Right ventricle myocardium superior (tissue), 1 donor: ENCODE measurements at places on chromosomes 5 and 9. TPM values are rescaled to one million over a fixed set of nuclear protein-coding genes. Genes with fewer than 3 reads are reported as not detected.

Gene SLC12A2
- 11.6 TPM for total RNA-seq

Gene ADAMTS19
- total RNA-seq = 0.81 TPM

Gene SOHLH1
- total RNA-seq = not detected

Gene SLC9A3
- total RNA-seq = 0.91 TPM

- DNase-seq = no peak
Measured at GRCh38 chr5:151083081-151083676, 2.3 kb upstream of the TNIP1 start.

- no peak for DNase-seq
Measured at GRCh38 chr9:13361076-13361475, 81.6 kb upstream of the MPDZ start.

DNA sequence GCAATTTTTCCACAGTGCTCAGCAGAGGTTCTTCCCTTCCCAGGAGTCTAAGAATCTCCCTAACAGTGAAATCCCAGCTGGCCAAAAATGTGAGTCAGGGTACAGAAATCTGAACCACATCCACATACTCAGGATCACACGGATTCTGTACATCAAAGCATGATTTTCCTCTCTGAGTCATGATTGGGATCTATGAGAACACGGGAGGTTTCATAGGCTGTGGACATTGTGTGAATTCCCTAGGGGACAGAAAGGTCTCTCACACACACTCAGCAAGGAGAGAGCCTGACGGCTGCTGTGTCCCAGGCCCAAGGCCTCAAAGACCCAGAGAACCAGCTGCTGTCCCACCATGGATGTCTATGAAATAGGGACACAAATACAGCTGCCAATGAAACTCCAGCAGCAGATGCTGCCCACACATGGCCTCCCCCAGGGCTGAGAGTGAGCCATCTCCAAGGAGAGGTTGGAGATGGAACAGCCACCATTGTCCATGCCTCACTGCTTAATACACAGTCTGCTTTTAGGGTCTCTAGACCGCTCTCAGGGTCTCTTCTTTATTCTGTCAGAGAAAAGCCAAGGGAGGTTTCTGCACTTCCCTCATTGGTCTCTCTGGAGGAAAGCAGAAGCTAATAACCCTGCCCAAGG lies 102.7 kb downstream of the ADAMTS12 start:
- DNase-seq = no peak

DNA sequence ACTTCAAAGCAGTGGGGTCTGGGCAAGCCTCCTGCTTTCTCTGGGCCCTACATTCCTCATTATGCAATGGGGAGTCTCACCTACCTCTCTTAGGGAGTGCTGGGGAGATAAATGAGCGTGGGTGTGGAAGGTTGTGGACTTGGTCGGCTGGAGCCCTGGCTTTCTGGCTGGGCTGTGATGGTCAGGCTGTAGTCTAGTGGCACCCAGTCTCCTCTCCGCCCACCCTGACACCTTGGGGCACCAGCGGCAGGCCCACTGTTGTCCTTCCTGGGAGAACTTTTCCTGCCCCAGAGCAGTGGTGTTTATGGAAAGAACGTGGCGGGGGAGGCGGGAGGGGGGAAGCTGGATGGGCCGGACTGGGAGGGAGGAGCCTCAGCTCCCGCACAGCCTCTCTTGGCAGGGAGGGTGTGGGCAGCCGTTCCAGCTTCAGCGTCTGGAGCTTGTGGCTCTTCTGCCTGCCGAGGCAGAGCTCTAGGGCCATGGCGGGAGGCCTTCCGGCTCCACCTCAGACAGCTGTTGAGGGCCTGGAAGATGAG lies 4.1 kb downstream of the PTGS1 start:
- DNase-seq = peak; percentile 87

GRCh38 chr5:36252722-36253365 lies 11.1 kb upstream of the NADK2 start:
- DNase-seq = no peak

- DNase-seq = no peak
Measured at GRCh38 chr5:5523066-5523505, 100.6 kb downstream of the ICE1 start.

DNA sequence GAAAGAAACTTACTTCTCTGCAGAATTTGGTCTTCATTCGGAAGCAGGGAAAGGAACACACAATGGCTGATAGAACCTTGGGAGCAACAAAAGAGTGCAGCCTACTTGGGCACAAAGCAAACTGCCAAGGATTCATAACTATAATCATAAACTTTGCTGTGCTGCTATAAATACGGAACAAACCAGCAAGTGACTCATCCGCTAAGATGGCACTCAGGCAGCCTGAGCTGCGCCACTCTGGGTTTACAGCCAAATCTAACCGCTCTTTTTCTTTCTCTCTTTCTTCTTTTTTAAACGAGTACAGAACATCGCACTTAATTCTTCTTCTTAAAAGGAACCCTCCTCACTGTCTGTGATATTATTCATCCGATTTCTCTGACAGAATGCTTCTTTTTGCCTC lies 81.1 kb downstream of the PTPN3 start:
- no peak for DNase-seq

- no peak for DNase-seq
Measured at GRCh38 chr9:74570879-74571512, 73.9 kb downstream of the RORB start.

DNA sequence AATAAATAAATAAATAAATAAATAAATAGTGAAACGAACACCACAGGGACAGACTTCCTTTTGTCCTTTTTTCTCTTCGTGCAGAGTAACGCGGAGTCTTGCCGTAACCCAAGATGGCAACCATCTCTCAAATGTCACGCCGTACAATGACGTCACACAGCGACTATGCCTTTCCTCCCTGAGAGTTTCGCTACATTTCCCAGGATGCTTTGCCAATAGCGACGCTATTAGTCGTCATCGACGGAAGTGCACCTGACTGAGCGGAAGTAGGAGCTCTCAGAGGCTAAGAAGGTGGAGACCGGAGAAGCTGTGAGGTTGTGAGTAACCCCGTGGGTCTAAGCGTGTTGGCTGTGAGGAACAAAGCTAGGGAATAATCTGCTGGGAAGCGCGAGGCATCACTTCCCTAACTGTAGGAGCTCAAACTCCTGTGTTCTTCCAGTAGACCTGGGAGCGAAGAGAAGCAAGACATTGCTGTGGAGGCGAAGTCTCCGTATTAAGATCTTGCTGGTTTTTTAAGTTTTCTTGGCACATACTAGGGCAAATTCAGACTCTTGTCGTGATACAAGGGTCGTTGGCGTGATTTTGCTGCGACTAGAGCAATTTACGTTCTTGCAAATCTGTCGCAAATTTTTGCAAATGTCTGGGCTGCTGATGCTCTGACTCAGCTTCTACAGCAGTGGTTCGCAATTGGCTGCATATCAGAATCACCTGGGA lies at the start of gene TTC1:
Gene TTC1 (plus strand): TSS at position 263 of the 714 bp plus-strand sequence. CDS start 1,390 bp downstream, outside the sequence.
- peak; percentile 93 for DNase-seq

DNA sequence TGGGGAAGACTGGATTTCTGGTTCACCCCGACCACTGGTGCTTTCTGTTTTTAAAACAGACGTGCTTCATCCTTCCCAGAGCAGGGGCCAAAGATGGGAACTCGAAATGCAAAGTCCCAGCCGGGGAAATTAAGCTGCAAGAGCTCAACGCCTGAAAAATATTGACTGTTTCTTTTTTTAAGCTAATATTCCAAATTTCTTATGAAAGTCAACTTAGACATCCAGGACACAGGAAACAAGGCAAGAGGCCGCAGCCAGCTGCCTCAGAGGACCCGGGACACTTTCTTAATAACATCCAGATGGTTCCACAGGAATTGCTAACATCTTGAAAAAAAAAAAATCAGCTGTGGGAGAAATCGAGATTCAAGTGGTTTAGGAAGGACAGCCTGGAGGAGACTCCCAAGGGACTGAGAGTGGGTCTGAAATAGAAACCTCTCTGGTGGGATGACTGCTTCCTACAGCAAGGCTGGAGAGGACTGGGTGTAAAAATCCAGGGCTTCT lies 144.9 kb downstream of the FGF1 start:
- peak; percentile 79 for DNase-seq
